ENCODE measurements at places on chromosomes 7 and 10. TPM values are rescaled to one million over a fixed set of nuclear protein-coding genes. Genes with fewer than 3 reads are reported as not detected.

GRCh38 chr10:79055892-79056291 lies 12.9 kb upstream of the ZMIZ1 start:
- DNase-seq = no peak

- DNase-seq = no peak
Observed at GRCh38 chr7:159028508-159029401, 115.9 kb downstream of the VIPR2 start.

- DNase-seq = no peak
Observed at GRCh38 chr7:122901250-122901649, 15.0 kb upstream of the CADPS2 start.

DNA sequence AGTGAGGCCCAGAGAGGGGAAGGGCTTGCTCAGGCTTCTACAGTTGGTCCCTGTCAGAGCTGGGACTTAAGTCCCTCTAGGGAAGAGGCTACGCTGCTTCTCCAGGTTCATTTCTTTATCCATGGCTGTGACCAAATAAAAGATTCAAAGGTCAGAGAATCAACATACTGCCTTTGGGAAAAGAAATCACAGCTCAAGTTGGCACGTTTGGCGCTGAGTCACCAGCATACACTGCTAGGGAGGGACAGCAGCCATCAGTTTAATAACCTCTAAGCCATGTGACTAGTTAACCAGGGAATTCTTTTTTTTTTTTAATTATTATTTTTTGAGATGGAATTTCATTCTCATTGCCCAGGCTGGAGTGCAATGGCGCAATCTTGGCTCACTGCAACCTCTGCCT lies 28.4 kb upstream of the CRHR2 start:
- DNase-seq = no peak

DNA sequence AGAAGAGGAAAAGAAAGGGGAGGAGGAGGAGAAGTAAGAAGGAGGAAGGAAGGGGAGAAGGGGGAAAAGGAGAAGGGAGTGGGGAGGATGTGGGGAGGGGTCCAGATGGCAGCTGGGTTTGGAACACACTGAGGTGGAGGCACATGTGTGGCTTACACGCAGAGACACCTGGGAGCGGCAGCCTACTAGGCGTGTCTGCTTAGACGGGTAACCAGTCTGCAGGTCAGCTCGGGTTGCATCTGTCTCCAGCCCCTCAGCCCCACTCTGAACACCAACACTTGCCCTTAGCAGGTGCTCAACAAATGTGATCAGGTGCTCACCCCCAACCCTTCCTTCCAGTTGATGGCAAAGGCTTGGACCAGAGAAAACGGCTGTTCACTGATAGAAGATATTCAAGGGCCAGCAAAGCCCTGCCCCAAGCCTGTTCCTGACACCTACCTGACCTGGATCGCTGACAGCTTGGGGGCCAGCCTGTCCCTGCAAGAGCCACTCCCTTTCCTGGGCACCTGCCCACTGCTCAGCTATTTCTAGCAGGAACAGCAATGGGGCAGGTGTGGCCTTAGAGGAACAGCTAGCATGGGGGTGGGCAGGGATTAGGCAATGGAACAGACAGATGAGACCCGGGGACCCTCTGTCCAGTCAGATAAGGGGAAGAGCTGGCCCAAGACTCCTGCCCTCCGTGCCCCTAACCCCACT lies 70.5 kb downstream of the SH3PXD2A start:
- DNase-seq = no peak

DNA sequence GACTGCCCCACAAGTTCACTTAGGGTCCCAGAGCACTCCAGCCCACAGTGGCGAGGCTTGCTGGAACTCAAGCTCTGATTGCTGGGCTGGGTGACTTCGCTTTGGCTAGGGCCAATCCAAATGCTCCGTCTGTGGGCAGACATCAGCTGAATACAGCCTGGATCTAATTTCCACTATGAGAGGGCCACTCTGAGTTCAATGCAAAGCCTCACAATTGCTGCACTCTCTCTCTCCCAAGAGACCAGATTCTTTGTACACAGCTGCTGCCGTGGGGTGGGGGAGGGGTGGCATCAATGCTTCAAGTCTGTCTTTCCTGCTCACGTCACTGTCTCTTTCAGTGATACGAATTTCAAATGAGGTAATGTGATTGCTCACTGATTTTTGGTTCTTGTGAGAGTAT lies 47.3 kb upstream of the BPGM start:
- DNase-seq = no peak

DNA sequence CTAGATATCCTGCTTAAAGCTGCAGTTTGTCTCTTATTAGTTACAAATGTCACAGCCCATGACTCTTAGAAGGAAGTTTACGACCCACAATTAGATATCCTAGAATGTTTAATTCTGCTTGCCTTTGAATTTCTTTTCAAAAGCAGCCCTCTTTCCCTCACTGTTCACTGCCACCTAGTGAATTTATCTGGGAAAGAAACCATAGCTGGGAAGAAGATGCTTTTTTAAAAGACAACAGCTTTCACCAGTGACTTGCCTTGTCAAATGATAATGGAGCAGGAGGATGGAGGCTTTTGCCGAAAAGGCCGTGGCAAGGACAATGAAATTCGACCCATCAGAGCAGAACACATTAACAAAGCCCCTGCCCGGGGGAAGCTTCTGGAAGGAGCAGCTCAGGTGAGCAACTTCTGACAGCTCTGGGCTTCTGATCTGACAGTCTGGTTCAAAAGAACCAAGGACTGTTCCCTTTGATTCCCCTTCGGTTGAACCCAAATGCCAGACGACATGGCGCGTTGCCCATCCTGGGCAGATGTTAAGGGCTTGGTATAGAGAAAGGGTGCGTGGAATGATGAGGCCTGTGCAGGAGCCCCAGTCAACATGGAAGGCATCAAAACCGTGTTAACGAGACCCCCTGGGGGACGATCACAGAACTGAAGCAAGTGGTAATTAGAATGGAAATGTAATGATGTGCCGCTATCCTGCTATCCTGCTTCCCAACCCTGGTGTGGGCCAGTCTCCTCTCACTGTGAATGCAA lies 236.8 kb downstream of the FRMD4A start:
- no peak for DNase-seq

GRCh38 chr7:92648067-92648466 lies 57.9 kb upstream of the FAM133B start:
- DNase-seq = no peak

DNA sequence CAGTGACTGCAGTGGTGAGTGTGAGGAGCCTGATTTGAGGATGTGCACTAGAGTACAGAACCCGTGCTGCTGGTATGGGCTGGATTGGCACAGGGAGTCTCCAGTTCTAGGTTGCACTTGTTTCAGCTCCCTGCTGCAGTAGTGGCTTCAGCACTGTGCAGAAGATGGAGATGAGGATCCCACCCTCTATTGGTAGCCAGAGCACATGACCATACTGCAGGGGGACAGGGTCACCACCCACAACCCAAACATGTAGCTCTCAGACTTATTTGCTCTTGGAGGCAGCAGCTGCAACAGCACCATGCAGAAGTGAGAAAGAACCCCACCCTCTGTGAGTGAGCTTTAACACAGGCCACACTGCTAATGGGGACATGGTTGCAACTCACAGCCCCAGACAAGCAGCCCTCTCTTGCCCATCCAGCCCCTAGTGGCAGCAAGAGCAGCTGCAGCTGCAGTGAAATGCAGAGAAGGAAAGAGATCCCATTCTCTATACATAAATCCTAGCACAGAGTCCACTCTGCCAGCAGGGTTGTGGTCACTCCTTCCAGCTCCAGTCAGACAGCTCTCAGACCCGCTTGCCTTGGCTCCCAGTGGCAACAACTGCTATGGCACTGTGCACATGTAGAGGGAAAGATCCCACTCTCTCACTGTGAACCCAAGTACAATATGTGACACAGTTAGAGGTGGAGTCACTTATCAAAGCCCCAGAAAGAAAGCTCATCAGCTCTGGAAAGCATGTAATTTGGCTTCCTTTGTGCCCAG lies 51.4 kb upstream of the SCIN start:
- no peak for DNase-seq

DNA sequence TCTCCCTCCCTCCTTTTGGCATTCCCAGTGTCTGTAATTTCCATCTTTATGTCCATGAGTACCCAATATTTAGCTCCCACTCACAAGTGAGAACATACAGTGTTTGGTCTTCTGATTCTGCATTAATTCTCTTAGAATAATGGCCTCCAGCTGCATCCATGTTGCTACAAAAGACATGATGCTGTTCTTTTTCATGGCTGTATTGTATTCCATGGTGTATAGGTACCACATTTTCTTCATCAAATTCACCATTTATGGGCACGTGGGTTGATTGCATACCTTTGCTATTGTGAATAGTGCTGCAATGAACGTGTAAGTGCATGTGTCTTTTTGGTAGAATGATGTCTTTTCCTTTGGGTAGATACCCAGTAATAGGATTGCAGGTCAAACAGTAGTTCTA lies 576.8 kb downstream of the GALNT17 start:
- no peak for DNase-seq

DNA sequence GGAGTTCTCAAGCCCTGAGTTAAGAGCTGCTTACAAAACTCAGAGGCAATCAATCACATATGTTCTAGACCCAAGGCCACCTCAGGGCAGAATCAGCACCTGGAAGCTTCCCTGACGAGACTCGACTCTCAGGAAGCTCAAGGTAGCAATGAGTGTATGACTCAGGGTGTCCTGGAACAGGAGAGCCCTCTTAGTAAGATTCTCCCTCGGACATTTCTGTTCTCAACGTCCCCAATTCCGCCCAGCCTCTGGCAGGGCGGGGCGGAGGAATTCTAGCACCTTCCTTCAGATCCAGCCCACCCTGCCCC lies 39.6 kb upstream of the PROSER2 start:
- DNase-seq = no peak

DNA sequence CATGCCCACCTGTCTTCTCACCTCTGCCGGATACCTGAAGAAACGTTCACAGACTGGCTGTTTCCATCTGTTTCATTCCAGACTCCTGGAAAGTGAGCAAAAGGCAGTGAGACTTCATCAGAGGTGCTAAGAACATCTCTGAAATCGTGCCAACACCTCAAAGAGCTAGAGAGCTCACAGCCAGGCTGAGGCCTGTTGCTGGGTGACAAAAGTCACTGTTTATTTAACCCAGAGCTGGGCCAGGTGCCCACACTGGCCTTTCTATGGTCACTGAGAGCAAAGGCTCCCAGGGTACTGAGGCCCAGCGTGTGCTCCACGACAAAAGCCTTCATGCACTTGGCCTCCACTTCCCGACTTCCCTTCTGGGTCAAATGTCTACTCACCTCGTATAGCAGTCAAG lies 3.7 kb upstream of the NANOS1 start:
- no peak for DNase-seq

DNA sequence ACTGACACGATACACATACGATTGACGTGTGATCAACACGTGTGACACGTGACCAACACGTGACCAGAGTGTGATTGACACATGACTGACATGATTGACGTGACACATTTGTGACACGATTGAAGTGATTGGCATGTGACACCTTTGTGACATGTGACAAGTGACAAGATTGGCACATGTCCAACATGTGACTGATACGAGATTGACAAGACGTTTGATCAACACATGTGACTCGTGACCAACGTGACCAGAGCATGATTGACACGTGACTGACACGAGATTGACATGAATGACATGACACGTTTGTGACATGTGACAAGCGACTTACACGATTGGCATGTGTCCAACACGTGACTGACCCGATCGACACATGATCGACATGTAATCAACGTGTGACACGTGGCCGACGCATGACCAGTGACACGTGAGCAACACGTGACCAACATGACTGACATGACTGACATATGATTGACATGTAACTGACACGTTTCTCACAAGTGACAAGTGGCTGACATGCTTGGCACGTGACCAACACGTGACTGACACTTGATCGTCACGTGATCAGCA lies 22.0 kb downstream of the CRPPA start:
- no peak for DNase-seq

GRCh38 chr10:23514321-23514720 lies 75.4 kb downstream of the OTUD1 start:
- DNase-seq = no peak

- DNase-seq = no peak
Observed at GRCh38 chr7:96380111-96380512, 58.2 kb upstream of the SLC25A13 start.

- no peak for DNase-seq
Observed at GRCh38 chr10:3714967-3715366, 70.0 kb downstream of the KLF6 start.

DNA sequence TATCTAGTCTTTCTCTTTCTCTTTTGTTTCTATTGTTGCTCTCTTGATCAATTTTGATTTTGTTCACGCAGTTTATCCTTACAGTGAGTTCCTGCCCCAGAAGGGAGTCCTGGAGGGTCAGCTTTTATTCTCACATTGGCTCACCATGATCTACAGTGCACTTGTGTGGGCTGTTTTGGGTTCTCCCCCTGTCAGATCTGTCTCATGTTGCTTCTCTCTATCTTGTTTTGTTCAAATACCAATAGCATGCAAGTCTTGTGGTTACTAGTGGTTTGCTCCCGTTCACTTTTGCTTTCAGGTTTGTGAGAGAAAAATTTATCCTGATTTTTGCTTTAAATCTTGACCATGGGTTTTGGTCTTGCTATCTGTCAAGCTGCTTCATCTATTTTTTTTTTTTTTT lies 74.3 kb downstream of the PTN start:
- no peak for DNase-seq

GRCh38 chr7:25940086-25940906 lies 211.7 kb upstream of the NFE2L3 start:
- DNase-seq = no peak

DNA sequence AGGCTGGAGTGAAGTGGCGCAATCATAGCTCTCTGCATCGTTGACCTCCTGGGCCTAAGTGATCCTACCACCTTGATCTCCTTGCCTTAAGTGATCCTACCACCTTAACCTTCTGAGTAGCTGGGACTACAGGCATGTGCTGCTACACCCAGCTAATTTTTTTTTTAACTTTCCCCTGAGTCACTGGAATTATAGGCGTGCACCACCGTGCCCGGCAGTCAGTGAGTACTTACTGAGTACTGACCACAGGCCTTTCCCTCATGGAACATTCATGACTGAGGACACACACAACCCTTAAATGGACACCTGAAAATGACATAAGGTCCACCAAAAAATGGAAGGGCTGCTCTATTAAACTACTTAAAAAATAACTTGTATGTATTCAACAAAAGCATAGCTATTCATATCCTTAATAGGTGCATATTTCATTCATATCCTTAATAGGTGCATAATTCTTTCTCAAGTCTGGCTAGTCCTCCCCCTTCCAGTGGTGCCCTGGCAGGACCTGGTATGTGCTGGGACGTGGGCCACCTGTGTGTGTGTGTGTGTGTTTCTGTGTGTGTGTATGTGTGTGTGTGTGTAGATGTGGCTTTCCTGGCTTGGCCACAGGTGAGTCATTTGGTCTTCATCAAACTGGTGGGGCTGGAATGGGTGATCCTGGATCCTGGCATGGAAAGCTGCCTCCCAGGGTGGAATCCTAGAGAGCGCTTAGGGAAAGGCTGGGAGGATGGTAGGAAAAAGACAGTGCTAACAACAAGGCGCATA lies 3.5 kb downstream of the FAM180A start:
- DNase-seq = no peak

GRCh38 chr7:2123360-2123759 lies 109.4 kb downstream of the MAD1L1 start:
- no peak for DNase-seq

KCNMA1 gene
- total RNA-seq = 44.0 TPM

AMPH gene
- total RNA-seq = 2.0 TPM

CPXM2 gene
- 0.92 TPM for total RNA-seq

STRIP2 gene
- 1.8 TPM for total RNA-seq

CASP7 gene
- total RNA-seq = 11.9 TPM

PLEKHS1 gene
- not detected for total RNA-seq

SDK1 gene
- 12.8 TPM for total RNA-seq

SPAM1 gene
- total RNA-seq = not detected

CALHM3 gene
- not detected for total RNA-seq

Measured in mesothelial cell of epicardium (in vitro differentiated cells).